ENCODE measurements at places on chromosomes 1 and 21.
A peak's percentile ranks its signal among the peaks of the same experiment; 100 is the strongest.

DNA sequence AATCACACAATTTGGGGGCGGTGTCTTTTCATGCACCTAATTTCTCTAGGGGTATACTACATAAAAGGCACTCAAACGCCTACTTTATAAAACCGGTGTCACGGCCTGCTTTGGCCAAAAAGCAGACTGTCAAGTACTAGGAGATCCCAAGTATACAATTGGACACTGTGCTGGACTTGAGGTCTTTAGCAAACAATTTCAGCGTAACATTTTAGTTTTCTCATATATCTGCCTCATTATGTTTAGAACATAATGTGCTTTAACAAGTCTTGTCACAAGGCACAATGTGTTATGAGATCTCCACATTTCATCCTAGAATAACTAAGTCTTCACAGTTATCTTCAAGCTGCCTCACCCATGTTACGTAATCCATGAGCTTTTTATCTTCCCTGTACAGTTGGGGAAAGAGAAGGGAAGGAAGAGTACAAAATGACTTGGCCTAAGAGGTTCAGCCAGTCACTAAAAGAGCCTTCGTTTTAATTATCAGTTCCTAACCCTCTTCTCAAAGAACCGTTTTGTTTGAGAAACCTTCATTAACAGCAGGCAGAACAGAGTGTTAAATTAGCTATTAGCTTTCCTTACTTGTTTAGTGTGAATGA lies 1.7 kb downstream of the SSX2IP start:
- no peaks in the 10 kb centered on the region for H3K27me3 ChIP-seq
- H3K27ac ChIP-seq: peak overlapping the region; percentile 14
- H3K4me3 ChIP-seq: peak overlapping the region; percentile 87
- DNase-seq: no peak
- H3K4me1 ChIP-seq: peaks cover 44% of the 10 kb centered on the region
- no peaks in the 10 kb centered on the region for H3K36me3 ChIP-seq

DNA sequence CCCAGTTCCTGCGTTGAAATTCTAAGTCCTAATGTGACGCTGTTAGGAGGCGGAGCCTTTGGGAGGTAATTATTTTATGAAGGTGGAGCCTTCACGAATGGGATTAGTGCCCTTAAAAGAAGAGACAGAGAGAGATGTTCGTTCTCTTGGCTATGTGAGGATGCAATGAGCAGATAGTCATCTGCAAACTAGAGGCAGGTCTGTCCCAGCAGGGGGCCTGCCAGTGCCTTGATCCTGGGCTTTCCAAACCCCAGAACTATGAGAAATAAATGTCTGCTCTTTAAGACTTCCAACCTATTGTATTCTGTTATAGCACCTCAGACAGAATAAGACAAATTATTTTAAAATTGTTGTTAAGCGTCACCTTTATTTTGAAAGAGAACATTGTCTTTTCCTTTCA lies 123.1 kb upstream of the KCNJ6 start:
- H3K4me1 ChIP-seq: peaks cover 17% of the 10 kb centered on the region
- H3K36me3 ChIP-seq: no peaks in the 10 kb centered on the region
- H3K4me3 ChIP-seq: no peak overlapping the region
- H3K27me3 ChIP-seq: peaks cover 15% of the 10 kb centered on the region
- H3K27ac ChIP-seq: no peak overlapping the region
- DNase-seq: no peak

GRCh38 chr1:242546849-242547729 lies 22.6 kb upstream of the PLD5 start:
- H3K27me3 ChIP-seq: peaks cover 2% of the 10 kb centered on the region
- H3K27ac ChIP-seq: no peak overlapping the region
- H3K4me1 ChIP-seq: no peaks in the 10 kb centered on the region

GRCh38 chr1:152683846-152684245 lies 2.1 kb upstream of the LCE2B start:
- H3K4me3 ChIP-seq: no peak overlapping the region
- no peaks in the 10 kb centered on the region for H3K27me3 ChIP-seq
- no peaks in the 10 kb centered on the region for H3K36me3 ChIP-seq
- DNase-seq: no peak
- no peak overlapping the region for H3K27ac ChIP-seq

- no peaks in the 10 kb centered on the region for H3K36me3 ChIP-seq
- no peaks in the 10 kb centered on the region for H3K27me3 ChIP-seq
- H3K4me1 ChIP-seq: peaks cover 21% of the 10 kb centered on the region
- H3K4me3 ChIP-seq: no peak overlapping the region
Observed at GRCh38 chr1:12185036-12185917, 18.5 kb downstream of the TNFRSF1B start.

DNA sequence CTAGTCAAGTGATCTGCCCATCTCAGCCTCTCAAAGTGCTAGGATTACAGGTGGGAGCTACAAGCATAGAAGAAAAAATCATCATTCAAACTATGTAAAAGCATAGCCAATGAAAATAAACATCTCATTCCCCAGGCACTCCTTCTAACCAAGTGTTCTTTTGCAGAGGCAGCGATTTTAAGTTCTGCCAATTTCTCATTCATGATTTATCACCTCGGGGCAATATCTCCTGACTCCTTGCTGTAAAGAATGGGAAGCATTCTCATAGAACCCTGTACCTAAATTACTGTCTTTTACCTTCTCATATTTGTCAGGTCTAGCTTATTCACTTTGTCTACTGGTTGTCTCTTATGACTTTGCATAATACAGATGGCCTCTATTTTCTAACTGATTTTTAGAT lies 32.5 kb upstream of the IVNS1ABP start:
- no peak overlapping the region for H3K4me3 ChIP-seq
- no peaks in the 10 kb centered on the region for H3K36me3 ChIP-seq
- no peak for DNase-seq

DNA sequence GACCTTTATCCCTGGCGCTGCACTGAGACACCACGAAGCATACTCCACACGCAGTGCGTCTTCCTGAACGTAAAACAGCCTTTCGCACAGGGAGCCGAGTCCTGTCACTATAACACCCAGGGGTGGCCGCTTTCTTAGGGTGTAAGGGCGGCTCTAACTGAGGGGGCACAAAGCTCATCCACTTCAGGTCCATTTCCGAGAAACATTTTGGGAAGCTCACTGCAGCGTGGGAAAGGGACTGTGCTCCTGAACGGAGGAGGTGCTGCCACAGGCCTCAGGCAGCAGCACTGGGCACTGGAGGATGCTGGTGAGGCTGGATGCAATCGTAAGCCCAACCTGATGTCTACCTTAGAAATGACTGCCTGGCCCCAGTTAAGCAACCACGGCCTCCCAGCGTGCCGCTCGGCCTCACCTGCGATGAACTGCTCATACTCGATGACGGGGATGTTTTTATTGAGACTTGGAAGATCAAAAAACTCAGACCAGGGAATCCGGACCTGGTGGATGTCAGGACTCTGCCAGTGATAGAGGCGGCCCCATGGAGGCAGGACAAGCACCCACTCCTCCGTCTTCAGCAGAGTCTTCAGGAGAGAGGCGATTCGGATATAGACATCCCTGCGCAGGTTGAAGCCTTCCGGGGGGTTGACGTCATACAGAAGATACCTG lies 2.3 kb downstream of the POFUT2 start:
- no peaks in the 10 kb centered on the region for H3K27me3 ChIP-seq
- no peak overlapping the region for H3K27ac ChIP-seq
- H3K4me1 ChIP-seq: peaks cover 16% of the 10 kb centered on the region
- DNase-seq: no peak
- peak overlapping the region; percentile 53 for H3K4me3 ChIP-seq

GRCh38 chr1:83011265-83011664 lies 987.7 kb downstream of the TTLL7 start:
- no peak overlapping the region for H3K4me3 ChIP-seq
- peaks cover 15% of the 10 kb centered on the region for H3K4me1 ChIP-seq
- no peaks in the 10 kb centered on the region for H3K27me3 ChIP-seq
- peak overlapping the region; percentile 66 for H3K27ac ChIP-seq

GRCh38 chr21:29235714-29236197 lies 63.0 kb upstream of the BACH1 start:
- no peak overlapping the region for H3K4me3 ChIP-seq
- H3K36me3 ChIP-seq: no peaks in the 10 kb centered on the region
- no peaks in the 10 kb centered on the region for H3K27me3 ChIP-seq
- no peak overlapping the region for H3K27ac ChIP-seq
- DNase-seq: no peak
- peaks cover 20% of the 10 kb centered on the region for H3K4me1 ChIP-seq

GRCh38 chr1:25985670-25986069 lies 12.2 kb downstream of the PAFAH2 start:
- H3K4me1 ChIP-seq: no peaks in the 10 kb centered on the region
- DNase-seq: no peak
- H3K27ac ChIP-seq: no peak overlapping the region
- H3K27me3 ChIP-seq: no peaks in the 10 kb centered on the region

GRCh38 chr21:43209575-43210453 lies 41.0 kb downstream of the CRYAA start:
- no peaks in the 10 kb centered on the region for H3K36me3 ChIP-seq
- H3K27ac ChIP-seq: no peak overlapping the region
- H3K27me3 ChIP-seq: peaks cover 7% of the 10 kb centered on the region

DNA sequence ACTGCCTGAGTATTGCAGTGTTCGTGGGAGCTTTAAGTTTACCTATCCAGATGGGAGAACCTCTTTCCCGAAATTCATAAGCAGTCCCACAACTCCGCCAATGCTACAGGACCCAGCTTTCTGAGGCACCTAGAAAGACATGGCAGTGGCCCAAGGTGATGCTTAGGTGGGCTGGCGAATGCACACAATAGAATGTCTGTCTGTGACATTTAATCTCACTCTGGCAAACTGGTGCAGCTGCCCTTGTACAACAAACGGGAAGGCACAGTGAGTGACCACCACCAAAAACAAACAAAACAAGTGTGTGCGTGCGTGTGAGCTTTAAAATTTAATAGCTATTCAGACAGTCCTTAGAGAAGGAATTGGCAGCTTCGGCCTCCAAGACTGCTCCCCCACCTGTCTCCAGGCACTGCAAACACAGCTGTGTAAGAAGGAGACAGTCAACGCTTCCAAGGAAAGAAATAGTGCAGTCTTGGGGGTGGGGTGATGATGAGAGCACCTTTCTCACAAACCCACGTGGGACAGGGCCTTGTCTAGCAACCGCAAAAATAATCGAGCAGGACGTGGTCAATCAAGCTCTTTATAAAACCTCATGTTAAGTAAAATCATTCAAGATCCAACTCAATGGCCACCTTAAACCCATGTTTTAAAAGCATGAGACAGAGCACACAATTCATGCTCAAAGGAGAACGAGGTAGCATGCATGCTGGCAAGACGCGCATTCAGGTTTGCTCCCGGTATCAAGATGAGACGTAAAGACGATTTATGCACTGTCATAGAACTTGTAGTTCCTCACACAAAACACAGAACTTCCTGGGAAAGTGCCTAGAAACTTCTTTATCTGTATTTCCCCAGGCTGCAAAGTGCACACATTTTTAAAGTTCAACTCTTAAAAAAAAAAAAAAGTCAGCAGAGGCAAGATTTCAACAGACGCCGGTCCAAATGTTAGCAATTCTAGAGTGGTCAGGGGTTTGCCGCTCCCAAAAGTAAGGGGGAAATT lies 84.1 kb downstream of the TM2D1 start:
- DNase-seq: no peak
- peaks cover 67% of the 10 kb centered on the region for H3K4me1 ChIP-seq
- H3K36me3 ChIP-seq: no peaks in the 10 kb centered on the region
- H3K4me3 ChIP-seq: no peak overlapping the region

DNA sequence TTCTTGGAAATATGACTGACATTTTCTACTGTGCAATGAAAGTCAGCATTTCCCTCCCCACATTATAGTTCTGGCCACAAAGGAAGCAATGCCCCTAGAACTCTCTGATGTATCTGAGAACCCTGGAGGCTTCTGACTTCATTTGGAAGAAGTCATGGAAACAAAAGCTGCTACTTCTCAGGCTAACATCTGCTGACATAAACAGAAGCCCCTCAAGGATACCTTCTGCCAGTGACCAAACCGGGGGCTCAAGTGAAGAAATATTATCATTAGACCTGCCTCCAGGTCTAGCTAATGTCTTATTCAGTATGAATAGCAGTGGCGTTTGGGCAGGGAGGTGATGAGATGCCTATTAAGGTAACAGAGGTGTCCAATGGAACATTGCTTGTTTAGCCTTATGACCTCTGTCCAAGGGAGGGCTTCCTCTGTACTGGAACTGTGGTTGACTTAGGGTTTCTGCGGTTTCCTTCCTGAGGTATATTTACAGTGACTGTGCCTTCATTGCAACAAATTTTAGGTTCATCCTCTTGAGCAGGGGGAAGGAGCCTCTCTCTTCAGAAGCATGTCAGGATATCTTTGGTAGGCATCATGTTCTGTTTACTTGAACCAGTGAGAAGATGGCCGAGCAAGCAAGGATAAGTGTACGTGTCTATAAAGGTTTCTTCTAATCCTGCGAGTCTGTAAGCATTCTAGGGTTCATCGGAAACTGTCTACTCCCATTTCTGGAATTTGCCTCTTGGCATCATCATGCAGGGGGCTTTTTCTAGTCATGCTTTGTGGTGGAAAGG lies 161.7 kb downstream of the PBX1 start:
- H3K27me3 ChIP-seq: no peaks in the 10 kb centered on the region
- no peak for DNase-seq
- no peak overlapping the region for H3K4me3 ChIP-seq
- H3K27ac ChIP-seq: peak overlapping the region; percentile 73
- H3K36me3 ChIP-seq: peaks cover 16% of the 10 kb centered on the region
- H3K4me1 ChIP-seq: peaks cover 78% of the 10 kb centered on the region

DNA sequence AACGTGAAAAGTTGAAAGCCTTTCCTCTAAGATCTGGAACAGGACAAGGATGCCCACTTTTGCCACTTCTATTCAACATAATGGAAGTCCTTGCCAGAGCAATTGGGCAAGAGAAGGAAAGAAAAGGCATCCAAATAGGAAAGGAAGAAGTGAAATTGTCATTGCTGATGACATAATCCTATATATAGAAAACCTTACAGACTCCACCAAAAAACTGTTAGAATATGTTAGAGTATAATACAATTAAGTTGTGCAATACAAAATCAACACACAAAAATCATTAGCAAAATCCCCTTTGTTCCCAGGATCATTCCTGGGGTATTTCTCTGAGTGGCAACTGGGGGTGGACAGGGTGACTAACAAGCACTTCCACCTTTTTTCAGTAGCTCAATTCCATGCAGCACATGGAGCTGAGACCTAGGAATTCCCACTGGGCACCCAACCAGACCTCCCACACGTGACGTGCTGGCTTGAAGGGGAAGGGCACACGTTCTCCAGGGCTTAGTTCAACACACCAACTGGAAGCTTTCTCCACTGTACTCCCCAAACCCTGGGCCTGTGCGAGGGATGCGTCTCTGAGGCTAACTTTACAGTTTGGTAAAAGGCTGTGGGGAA lies 9.6 kb downstream of the STUM start:
- H3K27ac ChIP-seq: no peak overlapping the region
- H3K36me3 ChIP-seq: no peaks in the 10 kb centered on the region
- peaks cover 59% of the 10 kb centered on the region for H3K27me3 ChIP-seq
- H3K4me1 ChIP-seq: no peaks in the 10 kb centered on the region
- H3K4me3 ChIP-seq: no peak overlapping the region

GRCh38 chr21:32562915-32563314 lies 22.4 kb downstream of the TCP10L start:
- no peak for DNase-seq
- H3K4me3 ChIP-seq: no peak overlapping the region
- H3K36me3 ChIP-seq: peaks cover 22% of the 10 kb centered on the region
- no peaks in the 10 kb centered on the region for H3K27me3 ChIP-seq
- H3K27ac ChIP-seq: no peak overlapping the region

DNA sequence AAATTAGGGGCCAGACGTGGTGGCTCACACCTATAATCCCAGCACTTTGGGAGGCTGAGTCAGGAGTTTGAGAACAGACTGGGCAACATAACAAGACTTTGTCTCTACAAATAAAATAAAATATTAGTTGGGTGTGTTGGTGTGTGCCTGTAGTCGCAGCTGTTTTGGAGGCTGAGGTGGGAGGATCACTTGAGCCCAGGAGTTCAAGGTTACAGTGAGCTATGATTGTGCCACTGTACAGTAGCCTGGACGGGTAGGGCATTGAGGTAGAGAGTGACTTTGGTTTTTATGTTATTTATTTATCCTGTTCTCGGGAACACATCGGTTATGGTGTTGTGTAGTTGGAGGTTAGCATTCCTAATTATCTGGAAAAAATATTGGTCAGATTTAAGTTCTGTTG lies 19.5 kb downstream of the KIF1B start:
- no peaks in the 10 kb centered on the region for H3K27me3 ChIP-seq
- H3K36me3 ChIP-seq: peaks cover 3% of the 10 kb centered on the region
- H3K27ac ChIP-seq: peak overlapping the region; percentile 30
- DNase-seq: no peak

All from mesothelial cell of epicardium (in vitro differentiated cells).